NCI-H460 (cell line): ENCODE measurements at places on chromosomes 2 and 18. TPM values are rescaled to one million over a fixed set of nuclear protein-coding genes. Genes with fewer than 3 reads are reported as not detected.

DNA sequence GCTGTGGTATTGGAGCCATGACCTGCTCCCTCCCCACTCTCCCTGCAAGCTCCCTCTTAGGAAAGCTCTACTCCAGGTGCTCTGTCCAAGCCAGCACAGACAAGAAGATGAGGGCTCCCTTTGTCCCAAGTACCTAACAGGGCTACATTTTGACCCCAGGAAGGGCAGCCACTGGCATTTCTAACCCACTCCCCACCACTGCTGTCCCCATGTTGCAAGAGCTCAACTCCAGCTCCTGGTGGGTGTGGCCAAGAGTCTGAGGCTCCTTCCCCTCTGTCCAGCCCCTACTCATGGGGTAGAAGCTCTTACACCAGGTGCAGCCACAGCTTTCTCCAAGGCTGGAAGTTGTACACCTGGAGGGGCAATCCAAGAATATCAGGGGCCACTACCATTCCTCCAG, 127.0 kb upstream of the NPAS2 start:
- no peak for DNase-seq

DNA sequence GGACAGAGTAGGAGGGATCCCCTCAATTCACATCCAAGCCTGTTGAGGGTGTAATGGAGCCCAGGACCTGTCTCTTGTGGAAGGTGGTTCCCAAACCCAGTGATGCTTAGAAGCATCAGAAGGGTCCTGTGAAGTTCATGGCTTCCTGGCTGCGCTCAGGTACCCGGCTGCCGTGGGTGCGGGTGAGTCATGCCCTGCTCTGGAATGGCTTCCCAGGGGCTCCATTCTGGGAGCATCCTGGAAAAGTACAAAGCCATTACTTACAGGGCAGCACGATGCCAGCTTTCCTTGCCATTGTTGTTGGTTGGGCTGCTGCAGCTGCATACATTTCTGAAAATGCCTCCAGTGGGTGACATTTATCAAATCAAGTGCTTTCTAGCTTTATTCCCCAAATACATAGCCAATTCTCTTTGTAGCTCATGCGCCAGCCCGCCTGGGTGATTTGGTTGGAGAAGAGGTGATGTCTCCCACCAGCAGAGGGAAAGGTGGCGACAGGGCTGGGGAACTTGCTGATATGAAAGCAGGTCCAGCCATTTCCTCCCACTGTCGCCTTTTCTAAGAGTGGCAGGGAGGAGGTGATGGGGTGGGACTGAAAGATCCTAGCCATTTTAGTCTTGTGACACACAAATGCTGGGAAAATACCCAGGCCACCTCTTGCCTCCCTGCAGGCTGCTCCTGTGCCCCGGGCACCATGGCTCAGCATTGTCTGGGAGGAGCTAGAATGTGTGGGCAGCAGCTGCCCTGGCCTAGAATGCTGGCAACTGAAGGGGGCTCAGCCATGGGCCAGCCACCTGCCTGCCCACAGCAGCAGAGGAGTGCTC, 65.9 kb upstream of the HPCAL1 start:
- no peak for DNase-seq

DNA sequence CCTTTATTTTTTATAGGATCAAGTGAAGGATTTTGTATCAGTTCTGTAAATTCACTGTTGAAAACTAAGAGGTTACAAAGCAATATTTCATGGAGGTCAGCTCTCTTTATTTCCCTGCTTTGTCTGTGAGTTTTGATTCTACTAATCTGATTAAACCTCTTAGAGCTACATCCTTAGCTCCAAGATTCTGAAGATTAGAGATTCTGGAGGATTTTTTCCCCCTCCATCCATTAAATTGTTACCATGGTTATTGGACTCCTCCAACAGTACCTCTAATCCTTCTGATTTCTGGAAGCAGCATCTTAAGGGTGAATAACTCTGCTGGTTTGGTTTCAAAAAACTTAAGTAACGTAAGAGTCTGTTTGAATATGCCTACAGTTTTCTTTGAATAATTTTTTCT, 110.0 kb downstream of the TANC1 start:
- DNase-seq = no peak

GRCh38 chr2:169393068-169393590, 30.8 kb upstream of the LRP2 start:
- no peak for DNase-seq

DNA sequence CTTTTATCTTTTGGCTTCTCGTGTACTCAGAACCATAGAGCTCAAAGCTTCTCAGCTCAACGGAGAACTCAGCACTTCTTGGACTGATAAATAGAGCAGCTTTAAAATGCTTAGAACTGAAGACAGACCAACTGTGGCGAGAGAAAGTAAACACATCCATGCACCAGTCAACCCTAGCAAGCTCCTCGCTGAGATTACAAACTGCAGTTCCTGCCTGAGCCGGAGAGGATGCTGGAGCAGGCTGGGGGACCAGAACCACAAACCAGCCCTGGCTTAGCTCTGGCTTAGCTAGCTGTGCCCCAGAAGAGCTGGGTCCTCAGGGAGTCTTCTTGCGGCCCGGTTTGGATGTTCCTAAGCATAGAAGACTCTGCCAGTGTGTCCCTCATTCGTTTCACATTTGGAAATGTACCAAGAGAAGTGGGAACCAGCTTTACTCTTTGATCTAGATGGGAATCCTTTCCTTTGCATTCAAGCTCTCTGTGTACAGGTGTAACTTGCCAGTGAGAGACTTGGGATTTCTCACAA, 5.6 kb downstream of the PAX8 start:
- no peak for DNase-seq

The DYNAP gene
- not detected in 2 replicates for total RNA-seq

The MATN3 gene
- 2.8 and 3.0 TPM in 2 replicates for total RNA-seq

The SKOR2 gene
- total RNA-seq = not detected in 2 replicates
